Metanephros (tissue), 2 donors: ENCODE measurements at places on chromosomes 1 and 21. TPM values are rescaled to one million over a fixed set of nuclear protein-coding genes. Genes with fewer than 3 reads are reported as not detected.

The CELA3A gene
- total RNA-seq: 0.23 TPM

The L1TD1 gene
- total RNA-seq: 1.3 TPM

The CCDC18 gene
- total RNA-seq: 10.3 TPM

The TPTE gene
- total RNA-seq: not detected

The BSND gene
- total RNA-seq: 3.7 TPM

The NDUFV3 gene
- 47.3 TPM for total RNA-seq

The ARHGEF16 gene
- total RNA-seq: 15.5 TPM
